Right lobe of liver (tissue), 6 donors: ENCODE measurements at places on chromosomes 12 and 14. TPM values are rescaled to one million over a fixed set of nuclear protein-coding genes. Genes with fewer than 3 reads are reported as not detected.

Gene TMEM132D
- not detected for total RNA-seq

Gene KLHL33
- 0.11 TPM for total RNA-seq

Gene ACVR1B
- total RNA-seq = 14.1 TPM

Gene DPY19L2
- total RNA-seq = 0.22 TPM

Gene DAO
- total RNA-seq = 33.6 TPM

Gene WIF1
- not detected for total RNA-seq

Gene CNTN1
- total RNA-seq = 0.66 TPM

Gene IFNG-AS1
- total RNA-seq = not detected

Gene TBX3
- 15.6 TPM for total RNA-seq

Gene LUM
- 7.9 TPM for total RNA-seq

Gene VPS29
- 45.2 TPM for total RNA-seq

Gene C1QL4
- not detected for total RNA-seq

Gene HOXC13
- not detected for total RNA-seq

Gene TMEM179
- not detected for total RNA-seq

GRCh38 chr12:64781280-64782190 is 22.3 kb upstream of the GNS start:
- DNase-seq = peak; percentile 31

GRCh38 chr14:77613201-77613600 is 3.2 kb downstream of the SPTLC2 start:
- DNase-seq = no peak

DNA sequence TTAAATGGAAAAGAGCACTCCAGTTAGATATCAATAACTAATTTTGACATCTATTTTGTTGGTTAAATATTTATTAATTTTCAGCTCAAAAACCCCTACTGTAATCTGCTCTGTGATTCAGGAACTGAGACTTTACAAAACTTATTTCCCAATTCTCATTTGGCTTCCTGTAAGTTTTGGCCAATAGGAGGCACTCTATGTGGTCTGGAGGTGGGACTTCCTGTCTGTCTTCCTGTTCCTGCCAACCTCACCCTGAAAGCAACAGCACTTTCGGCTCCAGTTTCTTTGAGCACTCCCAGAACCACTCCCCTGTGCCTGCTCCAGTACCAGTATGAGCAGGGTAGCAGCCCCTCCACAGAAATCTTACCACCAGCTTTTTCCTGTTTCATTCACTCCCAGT is 1027.0 kb downstream of the VRK1 start:
- no peak for DNase-seq

DNA sequence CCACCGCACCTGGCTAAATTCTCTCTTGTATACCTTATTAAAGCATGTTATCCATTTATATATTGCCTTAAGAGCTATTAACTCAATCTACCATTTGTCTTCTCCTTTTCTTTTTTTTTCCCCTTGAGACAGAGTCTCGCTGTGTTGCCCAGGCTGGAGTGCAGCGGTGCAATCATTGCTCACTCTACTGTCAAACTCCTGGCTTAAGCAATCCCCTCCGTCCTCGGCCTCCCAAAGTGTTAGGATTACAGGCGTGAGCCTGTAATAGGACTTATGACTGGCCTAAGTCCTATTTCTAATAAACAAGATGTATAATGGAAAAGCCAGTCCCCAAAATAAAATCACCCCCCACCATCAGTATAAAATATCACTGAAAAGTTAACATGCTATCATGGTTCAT is 14.4 kb downstream of the SNX6 start:
- peak; percentile 20 for DNase-seq

DNA sequence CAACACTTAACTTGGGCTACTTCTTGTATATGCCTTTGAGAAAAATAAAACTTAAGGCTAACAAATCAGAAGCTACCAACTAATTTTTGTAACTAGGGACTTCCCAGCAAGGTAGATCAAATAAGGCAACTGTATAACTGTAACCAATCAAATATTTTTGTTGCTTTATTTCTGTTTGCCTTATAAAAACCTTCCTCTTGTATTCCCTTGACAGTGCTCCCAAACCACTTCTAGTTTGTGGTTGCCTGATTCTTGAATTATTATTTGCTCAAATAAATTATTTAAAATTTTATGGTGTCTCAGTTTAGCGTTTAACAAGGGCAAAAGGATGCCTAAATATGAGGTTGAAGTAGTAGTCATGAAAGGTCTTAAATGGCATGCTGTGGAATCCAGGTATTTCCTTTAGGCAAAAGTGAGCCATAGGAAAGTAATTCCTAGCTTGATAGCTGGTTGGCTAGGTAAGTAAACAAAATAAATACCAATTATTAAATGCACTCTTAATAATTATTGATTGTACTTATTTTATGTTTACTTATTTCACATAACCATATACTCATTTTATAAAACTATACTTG is 632.6 kb downstream of the RPL10L start:
- no peak for DNase-seq

- no peak for DNase-seq
Measured at GRCh38 chr12:51242120-51242519, 3.5 kb downstream of the DAZAP2 start.

DNA sequence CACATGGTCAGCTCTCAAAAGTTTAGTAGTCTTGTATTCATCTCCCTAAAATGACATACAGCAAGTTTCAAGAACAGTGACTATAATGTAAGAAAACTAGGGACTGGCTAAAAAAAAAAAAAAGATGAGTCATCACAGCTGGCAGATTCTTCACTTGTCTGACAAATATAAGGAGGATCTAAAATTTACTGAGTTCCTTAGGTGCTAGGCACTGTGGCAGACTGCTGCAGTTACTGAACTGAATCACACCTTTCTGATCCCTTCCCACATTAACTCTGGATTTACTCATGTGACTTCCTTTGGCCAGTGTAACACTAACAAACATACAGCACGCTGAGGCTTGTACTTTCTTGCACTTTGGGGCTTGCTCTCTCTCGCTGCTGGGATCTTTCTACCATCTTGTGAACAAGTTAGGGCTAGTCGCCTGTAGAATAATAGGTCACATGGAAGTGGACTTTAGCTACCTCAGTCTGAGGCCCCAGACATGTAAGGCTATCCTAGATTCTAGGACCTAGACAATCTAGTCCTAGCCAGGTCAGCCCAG is 32.1 kb downstream of the BAZ1A start:
- no peak for DNase-seq

DNA sequence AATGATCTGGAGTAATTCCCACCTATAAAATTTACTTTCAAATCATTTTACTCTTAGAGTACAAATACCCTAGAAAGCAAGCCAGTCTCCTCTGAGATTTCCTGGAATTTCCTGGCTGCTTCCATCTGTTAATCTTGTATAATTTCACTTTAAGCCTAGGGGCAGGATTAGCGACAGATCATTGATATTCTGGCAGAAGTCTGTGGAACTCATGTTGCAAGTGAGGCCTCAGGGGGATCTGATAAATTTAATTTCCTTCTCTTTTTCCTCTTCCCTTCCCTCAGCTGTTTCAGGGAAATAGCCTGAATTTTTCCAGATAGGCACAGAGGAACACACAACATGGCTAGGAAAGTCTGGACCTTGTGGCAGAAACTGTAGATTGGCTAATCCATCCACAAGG is 5.9 kb upstream of the KRT6A start:
- DNase-seq = no peak

- DNase-seq = peak; percentile 77
Measured at GRCh38 chr12:57175428-57176138, 28.2 kb upstream of the LRP1-AS start.

- DNase-seq = no peak
Measured at GRCh38 chr14:58078068-58078467, 73.9 kb downstream of the ARMH4 start.

GRCh38 chr12:38204831-38205230 is 111.7 kb upstream of the ALG10B start:
- no peak for DNase-seq

GRCh38 chr12:14614704-14615121 is 47.0 kb upstream of the PLBD1 start:
- no peak for DNase-seq

DNA sequence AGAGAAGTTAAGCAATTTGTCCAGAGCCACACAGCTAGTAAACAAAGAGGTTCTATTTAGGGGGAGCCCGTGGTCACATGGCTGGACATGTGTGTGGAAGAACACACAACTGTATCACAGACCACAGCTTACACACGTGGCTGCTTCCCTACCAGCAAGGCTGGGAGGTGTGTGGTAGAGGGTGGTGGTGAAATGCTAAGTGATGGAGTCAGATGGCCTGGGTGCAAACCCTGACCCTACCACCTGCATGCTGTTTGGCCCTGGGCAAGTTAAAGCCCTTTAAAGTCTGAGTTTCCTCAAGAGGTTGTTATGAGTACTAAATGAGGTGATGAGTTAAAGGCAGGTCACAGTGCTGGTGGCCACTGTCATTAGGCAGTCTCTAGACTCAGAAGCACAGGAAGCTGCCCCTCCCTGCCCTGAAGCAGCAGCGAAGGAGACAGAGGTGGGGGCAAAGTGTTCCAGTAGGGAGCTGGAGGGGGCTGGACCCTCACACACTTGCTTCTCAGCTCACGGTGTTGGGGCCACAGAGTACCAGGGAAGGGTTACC is 64.2 kb downstream of the ERH start:
- peak; percentile 26 for DNase-seq

GRCh38 chr12:31444736-31445135 is 118.8 kb upstream of the SINHCAF start:
- no peak for DNase-seq

GRCh38 chr14:66360366-66360926 is 125.7 kb upstream of the CCDC196 start:
- no peak for DNase-seq

DNA sequence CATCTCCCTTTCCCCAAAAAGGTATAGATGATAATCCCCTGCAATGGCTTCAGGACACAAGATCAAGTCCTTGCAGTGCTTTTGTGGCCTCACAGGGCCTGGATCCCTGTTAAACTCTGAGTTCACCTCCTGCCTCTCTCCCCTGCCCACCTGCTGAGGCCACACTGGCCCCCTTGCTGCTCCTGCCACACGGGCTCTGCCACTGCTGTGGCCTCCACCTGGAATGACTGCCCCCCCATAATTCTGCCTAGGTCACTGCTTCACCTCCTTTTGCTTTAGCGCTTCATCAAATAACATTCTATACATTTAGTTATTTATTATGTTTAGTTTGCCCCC is 653 bp upstream of the IFI27 start:
- no peak for DNase-seq

GRCh38 chr12:31658471-31659086 is 909 bp upstream of the ETFBKMT start:
- DNase-seq = no peak

DNA sequence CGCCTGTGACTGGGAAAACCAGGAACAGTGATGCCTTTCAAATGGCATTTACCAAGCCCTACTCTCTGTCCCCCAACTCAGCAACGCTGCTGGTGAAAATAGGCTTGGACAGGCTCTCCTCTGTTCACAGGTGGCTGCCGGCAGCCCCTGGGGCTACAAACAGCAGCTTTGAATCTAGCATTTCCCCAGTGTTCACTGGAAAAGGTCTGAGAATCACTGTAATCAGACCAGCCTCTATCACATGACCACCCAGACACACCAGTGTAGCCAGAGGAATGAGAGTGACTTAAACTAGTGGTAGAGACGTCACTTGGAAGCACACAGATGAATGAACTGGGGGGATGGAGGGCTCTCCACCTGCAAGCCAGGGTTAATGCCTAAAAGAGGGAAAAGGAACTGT is 151.8 kb downstream of the FOXN3 start:
- DNase-seq = no peak

DNA sequence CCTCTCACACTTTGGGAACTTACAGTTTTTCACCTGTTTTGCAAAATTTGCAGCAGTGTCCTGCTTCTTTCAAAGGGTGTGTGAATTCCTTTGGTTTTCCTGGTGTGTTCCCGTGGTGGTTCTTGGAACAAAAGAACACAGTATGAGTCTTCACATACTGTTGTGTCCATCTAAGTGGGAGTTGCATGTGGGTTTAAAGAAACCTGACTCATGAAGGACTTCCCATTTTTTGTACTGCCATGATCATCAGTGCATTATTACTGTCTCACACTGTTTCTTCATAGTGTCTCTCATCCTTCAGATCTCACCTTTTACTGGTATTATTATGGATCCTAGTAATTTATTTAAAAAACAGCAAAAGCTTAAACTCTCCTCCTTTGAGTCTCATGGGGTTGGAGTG is 3.8 kb upstream of the GZMH start:
- no peak for DNase-seq

GRCh38 chr12:82883394-82884355 is 197.0 kb downstream of the TMTC2 start:
- DNase-seq = no peak

- no peak for DNase-seq
Measured at GRCh38 chr12:95187865-95188415, 29.3 kb downstream of the FGD6 start.

DNA sequence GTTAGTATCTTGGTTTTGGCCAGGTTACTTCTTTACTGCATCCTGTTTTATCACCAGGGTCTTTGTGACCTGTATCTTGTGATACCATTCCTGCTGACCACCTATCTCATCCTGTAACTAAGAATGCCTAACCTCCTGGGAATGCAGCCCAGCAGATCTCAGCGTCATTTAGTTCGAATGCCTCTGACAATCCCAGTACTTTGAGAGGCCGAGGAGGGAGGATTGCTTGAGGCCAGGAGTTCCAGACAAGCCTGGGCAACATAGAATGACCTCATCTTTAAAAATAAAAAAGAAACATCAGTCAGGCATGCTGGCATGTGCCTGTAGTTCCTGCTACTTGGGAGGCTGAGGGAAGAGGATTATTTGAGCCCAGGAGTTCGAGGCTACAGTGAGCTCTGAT is 206.5 kb downstream of the SUDS3 start:
- DNase-seq = no peak

DNA sequence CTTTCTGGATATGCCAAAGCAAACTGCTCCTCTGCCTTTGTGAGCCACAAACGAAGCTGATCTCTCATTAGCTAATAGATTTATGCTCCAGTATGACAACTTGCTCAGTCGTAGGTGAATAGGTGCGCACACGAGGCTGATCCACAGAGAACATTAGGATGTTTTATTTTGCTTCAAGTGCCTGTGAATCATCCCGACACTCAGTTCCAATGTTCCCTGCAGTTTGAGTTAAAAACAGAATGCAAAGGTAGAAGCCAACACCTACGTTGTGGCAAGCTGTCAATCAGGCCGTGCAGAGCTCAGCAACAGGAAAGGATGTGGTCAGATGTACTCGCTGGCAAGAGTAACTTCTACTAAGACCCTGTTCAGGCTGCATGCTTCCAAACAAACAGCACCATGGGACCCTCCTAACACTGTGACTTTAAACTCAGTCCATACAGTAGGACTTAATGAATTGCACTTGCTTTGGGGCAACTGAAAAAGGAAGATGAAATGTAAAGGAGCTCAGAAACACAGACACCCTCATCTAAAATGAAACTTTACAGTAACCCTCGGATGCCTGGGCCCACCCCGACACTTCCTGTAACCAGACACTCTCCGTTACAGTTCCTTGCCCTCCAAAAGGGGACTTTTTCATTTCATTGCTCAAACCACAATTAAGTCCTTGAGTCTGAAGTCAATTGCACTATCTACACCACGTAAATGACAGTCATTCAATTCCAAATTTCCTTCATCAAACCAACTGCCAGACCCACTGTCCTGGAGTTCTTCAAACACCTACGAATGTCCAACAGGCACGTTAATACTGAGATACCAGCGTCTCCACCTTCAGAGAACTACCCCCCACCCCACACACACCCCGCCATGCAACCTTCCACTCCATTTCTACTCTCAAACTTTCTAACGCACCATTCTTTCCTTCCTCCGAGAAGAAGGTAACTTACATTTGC is 1.6 kb downstream of the CCDC88C start:
- no peak for DNase-seq

GRCh38 chr14:96634896-96635295 is 132.7 kb downstream of the PAPOLA start:
- DNase-seq = no peak

GRCh38 chr14:105313381-105314286 is 914 bp upstream of the PACS2 start:
- no peak for DNase-seq
